ENCODE measurements at places on chromosomes 6 and 20.

DNA sequence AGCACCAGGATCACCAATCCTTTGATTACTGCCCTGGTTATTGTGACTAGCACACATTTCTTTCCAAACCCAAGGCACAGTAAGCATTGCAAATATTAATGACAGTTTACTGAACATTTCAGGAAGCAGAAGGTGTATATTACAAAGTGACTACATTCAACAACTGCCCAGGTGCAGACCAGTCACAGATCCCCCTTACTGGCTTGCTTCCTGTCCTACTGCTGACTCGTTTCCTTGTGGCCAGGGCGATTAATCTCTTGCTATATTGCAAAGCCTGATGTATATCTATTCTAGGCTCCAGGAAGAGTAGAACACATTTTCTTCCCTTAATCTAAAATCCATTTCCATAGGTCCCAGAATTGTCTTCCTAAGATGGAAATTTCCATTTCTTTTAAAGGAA lies 77.2 kb upstream of the EPHA7 start:
- DNase-seq = no peak

- no peak for DNase-seq
Observed at GRCh38 chr6:124149646-124150045, 346.0 kb downstream of the NKAIN2 start.

GRCh38 chr20:61345656-61346055 lies 93.6 kb downstream of the CDH4 start:
- DNase-seq = no peak

GRCh38 chr6:41560431-41561192 lies 14.4 kb downstream of the FOXP4 start:
- DNase-seq = no peak

GRCh38 chr20:40637176-40637575 lies 51.9 kb downstream of the MAFB start:
- DNase-seq = no peak

- no peak for DNase-seq
Observed at GRCh38 chr6:41509580-41509979, 36.6 kb upstream of the FOXP4 start.

DNA sequence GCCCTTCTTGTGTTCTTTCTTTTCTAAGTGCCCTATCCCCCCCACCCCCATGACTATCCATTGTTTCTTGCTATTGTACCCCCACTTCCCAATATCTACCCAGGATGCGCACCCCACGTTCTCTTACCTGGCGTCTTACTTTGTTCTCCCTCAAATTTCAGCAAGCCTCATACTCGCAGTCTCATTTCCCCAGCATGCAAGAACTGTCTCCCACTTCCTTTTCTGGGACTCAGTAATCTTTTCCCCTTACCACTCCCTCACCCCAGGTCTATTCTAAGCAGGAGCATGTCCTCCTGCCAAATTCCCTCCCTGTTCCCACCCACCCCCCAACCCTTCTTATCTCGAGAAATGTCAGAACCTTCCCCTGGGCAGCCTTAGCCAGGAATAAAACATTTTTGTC lies 1.7 kb upstream of the EHMT2 start:
- no peak for DNase-seq

- DNase-seq = peak; percentile 75
Observed at GRCh38 chr6:42453031-42453653, 1.4 kb upstream of the TRERF1 start.

- no peak for DNase-seq
Observed at GRCh38 chr6:111753573-111753972, 119.7 kb downstream of the FYN start.

GRCh38 chr6:113522376-113522775 lies 334.8 kb upstream of the MARCKS start:
- DNase-seq = no peak

DNA sequence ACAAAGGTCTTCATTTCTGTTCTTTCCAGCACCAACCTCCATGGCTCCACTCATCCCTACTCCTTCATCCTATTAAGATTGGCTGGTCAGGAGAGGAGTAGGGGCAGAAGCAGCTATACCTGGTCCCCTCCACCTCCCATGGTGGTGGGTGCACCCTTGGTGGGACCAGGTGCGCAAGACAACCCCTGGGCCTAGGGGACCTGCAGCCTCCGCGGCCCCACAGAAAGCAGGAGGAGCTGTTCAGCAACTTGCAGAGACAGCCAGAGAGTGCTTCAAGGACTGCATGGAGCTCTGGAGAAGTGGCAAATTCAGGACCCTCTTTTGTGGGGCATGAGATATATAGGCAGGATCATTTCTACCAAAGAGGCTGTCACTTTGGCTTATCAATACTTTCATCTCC lies 9.8 kb downstream of the ULBP2 start:
- no peak for DNase-seq

GRCh38 chr6:123716506-123716905 lies 79.8 kb upstream of the TRDN start:
- no peak for DNase-seq

DNA sequence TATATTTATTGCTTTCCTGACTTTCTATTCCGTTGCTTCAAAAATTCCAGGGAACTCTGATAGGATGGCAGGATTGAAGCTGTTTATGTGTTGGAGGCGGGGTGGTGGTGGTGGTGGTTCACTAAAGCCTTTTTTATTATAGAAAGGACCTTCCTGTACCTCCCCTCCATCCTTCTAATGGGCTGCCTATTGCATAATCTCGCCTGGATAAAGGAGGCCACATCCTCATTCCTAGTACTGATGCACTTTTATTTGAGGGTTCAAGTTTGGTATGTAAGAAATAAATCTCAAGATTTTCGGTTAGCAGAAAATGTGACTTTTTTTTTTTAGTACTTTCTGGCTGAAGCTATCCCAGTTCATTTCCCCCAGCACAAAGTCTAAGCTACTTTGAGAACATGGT lies 18.7 kb upstream of the CTAGE9 start:
- no peak for DNase-seq

- peak; percentile 57 for DNase-seq
Observed at GRCh38 chr20:49979030-49979832, 3.5 kb upstream of the SNAI1 start.

GRCh38 chr20:58149437-58150091 lies 78.9 kb downstream of the ANKRD60 start:
- DNase-seq = no peak

DNA sequence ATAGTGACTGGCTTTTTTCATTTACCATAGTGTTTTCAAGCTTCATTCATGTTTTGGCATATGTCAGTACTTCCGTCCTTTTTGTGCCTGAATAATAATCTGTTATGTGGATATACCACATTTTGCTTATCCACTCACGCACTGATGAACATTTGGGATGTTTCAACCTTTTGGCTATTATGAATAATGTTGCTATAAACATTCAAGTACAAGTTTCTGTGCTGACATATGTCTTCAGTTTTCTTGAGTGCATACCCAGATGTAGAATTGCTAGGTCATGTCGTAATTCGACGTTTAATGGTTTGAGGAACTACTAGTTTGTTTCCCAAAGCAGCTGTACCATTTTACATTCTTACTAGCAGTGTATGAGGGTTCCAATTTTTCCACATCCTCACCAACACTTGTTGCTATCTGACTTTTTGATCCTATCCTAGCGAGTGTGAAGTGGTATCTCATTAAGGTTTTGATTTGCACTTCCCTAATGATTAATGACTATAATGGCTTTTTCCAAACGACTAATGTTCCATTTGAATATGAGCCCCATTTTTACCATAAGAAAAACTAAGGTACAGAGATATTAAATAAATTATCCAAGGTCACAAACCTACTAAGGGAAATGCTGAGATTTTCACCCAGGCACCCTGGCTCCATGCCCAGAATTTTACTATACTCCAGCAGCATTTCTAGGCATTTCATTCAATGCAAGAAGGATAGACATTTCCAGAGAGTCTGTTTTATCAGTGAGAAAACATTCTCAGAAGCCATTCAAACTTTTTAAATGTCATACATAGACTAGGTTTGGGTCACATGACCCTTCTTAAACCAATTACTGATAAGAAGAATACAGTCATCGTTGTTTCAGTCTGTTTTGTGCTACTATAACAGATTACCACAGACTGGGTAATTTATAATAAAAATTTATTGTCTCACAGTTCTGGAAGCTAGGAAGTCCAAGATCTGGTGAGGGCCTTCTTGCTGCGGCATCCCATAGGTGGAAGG lies 71.1 kb upstream of the RUNX2 start:
- no peak for DNase-seq

GRCh38 chr6:64591676-64592036 lies 956.1 kb downstream of the PHF3 start:
- no peak for DNase-seq

DNA sequence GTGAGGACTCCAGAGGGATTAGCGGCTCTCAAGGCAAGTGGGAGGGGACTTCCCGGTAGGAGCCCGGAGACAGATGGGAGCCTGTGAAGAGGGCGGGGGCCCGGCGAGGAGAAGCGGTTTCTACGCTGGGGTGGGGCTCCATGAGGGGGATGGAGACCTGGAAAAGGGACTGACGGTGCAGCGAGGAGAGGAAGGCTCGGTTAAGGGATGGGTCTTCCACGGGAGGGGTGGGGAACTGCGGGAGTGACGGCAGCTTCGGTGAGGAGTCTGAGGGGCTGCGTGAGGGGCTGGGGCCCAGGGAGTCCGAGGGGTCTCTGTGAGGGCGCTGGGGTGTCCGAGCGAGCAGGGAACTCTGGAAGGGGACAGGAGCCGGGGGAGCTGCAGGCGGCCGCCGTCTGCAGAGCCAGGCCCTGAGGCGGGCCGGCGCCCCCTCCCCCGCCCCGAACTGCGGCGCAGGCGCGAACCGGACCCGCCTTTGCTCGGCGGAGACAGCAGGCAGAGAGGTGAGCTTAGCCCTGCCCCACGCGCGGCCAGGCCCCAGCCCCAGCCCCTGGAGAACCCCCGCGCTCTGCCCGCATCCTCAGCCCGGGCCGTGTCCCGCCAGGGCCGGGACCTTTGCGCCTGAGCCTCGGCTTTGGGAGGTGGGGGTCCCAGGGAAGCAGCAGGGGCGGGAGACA lies at the start of gene NRSN2:
TSS of gene NRSN2 (plus strand) at position 472 of the 677 bp plus-strand sequence. CDS start 2,533 bp downstream, outside the sequence.
- DNase-seq = no peak

DNA sequence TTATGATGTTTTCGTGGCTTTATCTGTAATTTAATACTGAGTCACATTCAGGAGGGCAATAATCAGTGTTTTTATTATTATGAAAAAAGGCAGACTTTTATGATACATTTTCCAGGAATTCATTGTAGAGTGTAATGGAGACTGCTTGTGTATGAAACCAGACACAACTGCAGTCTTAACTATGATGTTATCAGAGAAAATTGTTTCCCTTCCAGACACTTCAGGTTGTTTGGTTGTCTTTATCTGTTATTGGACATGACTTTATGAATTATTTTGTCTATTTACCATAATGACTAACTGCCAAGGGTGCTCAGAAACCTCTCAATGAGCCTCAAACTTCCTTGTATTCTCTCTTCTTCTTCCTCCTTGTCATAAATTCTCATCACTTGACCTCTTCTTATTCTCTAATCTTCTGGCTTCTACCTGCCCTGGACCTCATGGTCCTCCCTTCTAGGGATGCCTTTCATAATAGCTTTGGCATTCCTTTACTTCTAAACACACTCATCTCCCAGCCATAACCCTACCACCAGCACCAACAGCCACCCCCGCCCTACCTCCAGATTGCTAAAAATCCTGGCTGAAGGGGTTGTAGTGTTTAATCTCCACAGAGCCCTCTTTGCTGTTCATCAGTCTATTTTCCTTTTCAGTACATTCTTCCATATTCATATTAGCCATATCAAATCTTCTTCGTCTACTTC lies 492.5 kb downstream of the CDKAL1 start:
- no peak for DNase-seq
